Stimulated activated memory B cell treated with anti-CD40 and anti-IgM and Interleukin-4, amounts not matched to agents 10 μg/mL and 1 μg/mL and 100 μg/mL, for 72 hours (primary cell): ENCODE measurements at places on chromosomes 16 and 17.
A peak's percentile ranks its signal among the peaks of the same experiment; 100 is the strongest.

DNA sequence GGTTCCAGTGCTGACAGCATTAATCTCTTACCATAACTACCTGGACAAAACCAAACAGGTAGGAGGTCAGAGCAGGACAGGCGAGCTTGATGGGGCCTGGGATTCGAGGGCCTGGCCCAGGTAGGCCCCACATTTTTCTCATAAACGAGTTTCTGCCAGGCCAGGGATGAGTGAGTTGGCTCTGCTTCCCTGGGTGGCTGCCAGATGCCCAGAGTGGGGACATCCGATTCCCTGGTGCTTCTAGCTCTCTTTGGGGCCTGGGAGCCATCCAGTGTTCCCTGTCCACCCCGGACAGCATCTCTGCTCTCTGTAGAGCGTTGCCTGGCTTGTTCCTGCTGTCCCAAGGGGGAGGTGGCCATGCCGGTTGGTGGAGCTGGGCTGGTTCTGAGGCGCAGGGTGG, 25.1 kb downstream of the TSC2 start:
- no peaks in the 10 kb centered on the region for H3K4me1 ChIP-seq
- H3K36me3 ChIP-seq = peaks cover 63% of the 10 kb centered on the region
- no peak for ATAC-seq
- H3K27me3 ChIP-seq = no peaks in the 10 kb centered on the region
- H3K4me3 ChIP-seq = no peak overlapping the region
- no peak overlapping the region for H3K27ac ChIP-seq

GRCh38 chr16:53123747-53124146, 69.0 kb downstream of the CHD9 start:
- peaks cover 22% of the 10 kb centered on the region for H3K4me1 ChIP-seq
- no peak for ATAC-seq

DNA sequence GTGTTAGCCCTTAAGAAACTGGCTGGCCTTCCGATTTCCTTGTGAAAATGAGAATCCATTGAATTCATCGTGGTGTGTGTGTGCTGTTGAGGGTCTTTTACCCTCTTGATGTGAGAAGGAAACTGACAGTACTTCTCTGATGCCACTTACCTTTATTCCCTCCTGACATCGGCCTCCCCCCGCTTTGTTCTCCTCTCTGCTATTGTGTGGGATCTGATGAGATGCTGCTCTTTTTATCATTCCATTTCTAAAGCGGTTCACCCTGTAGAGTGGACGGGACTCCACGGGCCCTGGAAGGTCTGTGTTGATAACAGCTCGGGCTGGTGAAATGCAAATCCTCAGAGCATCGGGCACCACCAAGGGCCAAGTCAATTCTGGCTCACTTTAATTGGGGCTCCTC, 69.8 kb downstream of the MARCHF10 start:
- H3K27me3 ChIP-seq = peaks cover 21% of the 10 kb centered on the region
- no peak for ATAC-seq
- no peak overlapping the region for H3K4me3 ChIP-seq
- no peak overlapping the region for H3K27ac ChIP-seq

- no peak overlapping the region for H3K4me3 ChIP-seq
- H3K36me3 ChIP-seq = no peaks in the 10 kb centered on the region
- H3K4me1 ChIP-seq = no peaks in the 10 kb centered on the region
- no peak overlapping the region for H3K27ac ChIP-seq
- H3K27me3 ChIP-seq = peaks cover 8% of the 10 kb centered on the region
These were observed 66.3 kb upstream of the MYOCD start for GRCh38 chr17:12599186-12599920.

- H3K36me3 ChIP-seq = no peaks in the 10 kb centered on the region
- peak overlapping the region; percentile 81 for H3K27ac ChIP-seq
- peaks cover 40% of the 10 kb centered on the region for H3K4me1 ChIP-seq
- peak; percentile 64 for ATAC-seq
- H3K4me3 ChIP-seq = peak overlapping the region; percentile 85
These were observed 9.1 kb upstream of the PPP1R1B start for GRCh38 chr17:39617446-39618245.

GRCh38 chr16:19505600-19506303, 16.1 kb downstream of the GDE1 start:
- peaks cover 45% of the 10 kb centered on the region for H3K36me3 ChIP-seq
- H3K4me1 ChIP-seq = no peaks in the 10 kb centered on the region
- no peak overlapping the region for H3K4me3 ChIP-seq
- no peak for ATAC-seq
- H3K27me3 ChIP-seq = no peaks in the 10 kb centered on the region

GRCh38 chr16:66523861-66524354, 26.0 kb downstream of the TK2 start:
- H3K4me1 ChIP-seq = peaks cover 72% of the 10 kb centered on the region
- H3K27me3 ChIP-seq = no peaks in the 10 kb centered on the region
- H3K4me3 ChIP-seq = no peak overlapping the region
- peak; percentile 67 for ATAC-seq

DNA sequence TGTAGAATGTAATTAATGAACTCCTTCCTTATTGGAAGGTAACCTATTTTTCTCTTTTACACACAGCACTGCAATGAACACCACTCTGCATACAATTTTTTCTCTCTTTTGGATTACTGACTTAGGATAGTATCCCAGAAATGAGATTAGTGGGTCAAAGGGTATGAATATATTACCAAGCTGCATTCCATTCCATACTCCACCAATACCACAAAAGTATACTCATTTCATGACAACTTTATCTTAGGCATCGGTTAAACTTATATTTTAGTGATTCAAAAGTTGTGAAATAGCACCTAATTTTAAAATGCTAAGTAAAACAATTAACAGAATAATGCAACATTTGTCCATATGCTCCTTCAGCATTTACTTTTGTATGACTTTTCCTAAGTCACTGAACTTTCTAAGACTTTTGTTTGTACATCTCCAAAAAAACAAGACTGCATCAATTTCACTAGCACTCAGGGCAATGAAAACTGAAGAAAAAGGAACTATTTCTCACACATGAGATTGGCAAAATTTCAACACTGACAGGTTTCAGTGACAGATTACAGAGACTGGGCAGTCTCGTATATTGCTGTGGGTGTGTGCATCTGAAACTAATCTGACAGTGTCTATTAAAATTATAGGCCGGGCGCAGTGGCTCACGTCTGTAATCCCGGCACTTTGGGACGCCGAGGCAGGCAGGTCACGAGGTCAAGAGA, 32.1 kb downstream of the HELZ start:
- peaks cover 18% of the 10 kb centered on the region for H3K36me3 ChIP-seq
- H3K27me3 ChIP-seq = no peaks in the 10 kb centered on the region
- H3K4me3 ChIP-seq = no peak overlapping the region
- H3K4me1 ChIP-seq = peaks cover 8% of the 10 kb centered on the region

DNA sequence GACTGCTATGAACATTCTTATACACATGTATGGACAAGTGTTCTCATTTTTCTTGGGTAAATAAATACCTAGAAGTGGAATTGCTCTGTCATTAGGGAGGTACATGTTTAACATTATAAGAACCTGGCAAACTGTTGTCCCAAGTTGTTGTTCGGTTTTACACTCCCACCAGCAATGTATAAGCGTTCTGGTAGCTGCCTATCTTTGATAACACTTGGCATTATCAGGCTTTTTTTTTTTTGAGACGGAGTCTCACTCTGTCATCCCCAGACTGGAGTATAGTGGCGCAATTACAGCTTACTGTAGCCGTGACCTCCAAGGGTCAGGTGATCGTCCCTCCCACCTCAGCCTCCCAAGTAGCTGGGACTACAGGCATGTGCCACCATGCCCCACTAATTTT, 16.3 kb downstream of the ATAD5 start:
- H3K27ac ChIP-seq = no peak overlapping the region
- H3K36me3 ChIP-seq = peaks cover 18% of the 10 kb centered on the region
- no peak overlapping the region for H3K4me3 ChIP-seq
- H3K4me1 ChIP-seq = no peaks in the 10 kb centered on the region
- H3K27me3 ChIP-seq = no peaks in the 10 kb centered on the region
- ATAC-seq = no peak

- H3K4me3 ChIP-seq = no peak overlapping the region
- no peaks in the 10 kb centered on the region for H3K27me3 ChIP-seq
- ATAC-seq = no peak
- no peaks in the 10 kb centered on the region for H3K4me1 ChIP-seq
- peaks cover 61% of the 10 kb centered on the region for H3K36me3 ChIP-seq
- no peak overlapping the region for H3K27ac ChIP-seq
These were observed 86.8 kb downstream of the WWP2 start for GRCh38 chr16:69848637-69849545.

DNA sequence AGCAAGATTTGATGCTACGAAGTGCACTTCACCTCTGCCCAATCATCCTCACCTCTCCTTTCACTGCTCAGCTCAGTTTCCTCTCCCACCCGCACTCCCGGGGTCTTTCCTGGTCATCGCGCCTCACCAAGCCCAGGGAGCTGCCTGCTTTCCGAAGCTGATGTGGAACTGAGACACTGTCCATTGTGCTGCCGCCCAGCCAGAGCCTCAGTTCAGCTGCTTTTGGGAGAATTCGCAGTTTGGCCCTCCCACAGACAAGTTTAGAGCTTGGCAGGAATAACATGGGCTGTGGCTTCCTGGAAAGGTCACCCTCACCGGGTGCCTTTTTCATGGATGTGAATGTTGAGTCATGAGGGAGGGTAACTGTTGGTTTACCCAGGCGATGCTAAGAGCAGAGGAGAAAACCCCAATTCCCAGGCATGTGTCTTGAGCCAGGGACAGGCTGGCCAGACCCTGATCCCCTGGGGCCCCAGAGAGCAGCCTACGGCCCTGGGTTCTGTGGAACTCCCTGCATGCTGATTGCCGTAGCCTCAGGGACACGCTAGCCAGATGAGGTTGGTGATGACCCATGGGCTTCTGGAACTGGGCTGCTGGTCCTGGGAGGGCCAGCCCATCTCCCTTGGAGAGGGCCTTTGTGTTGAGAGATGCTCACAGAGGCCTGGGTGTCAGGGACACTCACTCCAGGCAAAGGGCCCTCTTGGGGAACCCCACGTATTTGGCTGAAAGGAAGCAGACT, 1687.5 kb downstream of the TP53TG3F start:
- H3K36me3 ChIP-seq = no peaks in the 10 kb centered on the region
- H3K27me3 ChIP-seq = no peaks in the 10 kb centered on the region
- H3K4me3 ChIP-seq = no peak overlapping the region
- no peak for ATAC-seq

DNA sequence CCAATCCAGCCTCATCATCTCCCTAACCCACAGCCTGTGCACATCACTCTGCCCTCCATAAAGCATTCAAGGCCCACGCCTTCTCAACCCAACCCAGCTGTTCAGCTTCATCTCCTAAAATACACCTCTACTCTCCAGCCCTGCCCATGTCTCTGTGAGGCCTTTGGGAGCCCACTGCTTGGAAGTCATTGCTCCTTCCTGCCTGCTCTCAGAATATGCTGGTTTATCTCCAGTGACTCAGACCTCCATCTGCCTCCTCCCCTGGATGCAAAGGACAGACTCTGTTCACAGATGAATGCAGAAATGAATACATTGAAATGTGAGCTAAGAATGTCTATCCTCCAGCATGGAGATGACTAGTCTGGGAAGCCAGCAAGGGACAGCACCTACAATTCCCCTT, 19.0 kb downstream of the KCNG4 start:
- H3K4me1 ChIP-seq = no peaks in the 10 kb centered on the region
- H3K27ac ChIP-seq = no peak overlapping the region
- no peak overlapping the region for H3K4me3 ChIP-seq
- no peaks in the 10 kb centered on the region for H3K36me3 ChIP-seq
- no peak for ATAC-seq
- peaks cover 43% of the 10 kb centered on the region for H3K27me3 ChIP-seq

- H3K27me3 ChIP-seq = peaks cover 65% of the 10 kb centered on the region
- H3K4me1 ChIP-seq = peaks cover 5% of the 10 kb centered on the region
- H3K4me3 ChIP-seq = no peak overlapping the region
These were observed 2.2 kb upstream of the BAHCC1 start for GRCh38 chr17:81392909-81393654.

DNA sequence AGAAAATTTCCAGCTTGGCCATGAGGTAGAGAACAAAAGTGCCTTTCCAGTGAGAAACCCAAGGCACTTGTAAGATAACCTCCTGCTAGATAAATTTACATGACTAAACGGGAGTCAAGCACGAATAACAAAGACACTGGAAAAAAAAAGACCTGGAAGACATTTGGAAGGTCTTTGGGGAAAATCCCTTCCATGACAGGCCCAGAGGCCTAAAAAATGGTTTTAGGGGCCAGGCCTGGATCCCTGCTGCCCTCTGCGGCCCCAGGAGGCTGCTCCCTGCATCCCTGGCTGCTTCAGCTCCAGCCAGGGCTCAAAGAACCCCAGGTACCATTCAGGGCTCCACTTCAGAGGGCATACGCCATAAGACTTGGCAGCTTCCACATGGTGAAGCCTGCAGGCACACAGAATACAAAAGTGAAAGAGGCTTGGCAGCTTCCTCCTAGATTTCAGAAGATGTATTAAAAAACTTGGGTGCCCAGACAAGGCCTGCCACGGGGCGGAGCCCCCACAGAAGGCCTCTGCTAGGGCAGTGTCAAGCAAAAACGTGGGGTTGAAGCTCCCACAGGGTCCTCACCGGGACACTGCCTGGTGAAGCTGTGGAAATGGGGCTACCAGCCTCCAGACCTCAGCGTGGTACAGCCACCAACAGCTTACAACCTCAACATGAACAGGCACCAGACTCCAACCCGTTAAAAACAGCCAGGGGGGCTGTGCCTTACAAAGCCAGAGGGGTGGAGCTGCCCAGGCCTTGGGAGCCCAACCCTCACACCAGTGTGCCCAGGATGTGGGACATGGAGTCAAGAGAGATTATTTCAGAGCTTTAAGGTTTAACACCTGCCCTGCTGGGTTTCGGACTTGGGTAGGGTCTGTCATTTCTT, 77.1 kb downstream of the SDK2 start:
- peak overlapping the region; percentile 98 for H3K27ac ChIP-seq
- peak overlapping the region; percentile 52 for H3K4me3 ChIP-seq
- no peaks in the 10 kb centered on the region for H3K27me3 ChIP-seq
- H3K36me3 ChIP-seq = no peaks in the 10 kb centered on the region

GRCh38 chr17:80599546-80600305, 55.1 kb downstream of the RPTOR start:
- peaks cover 23% of the 10 kb centered on the region for H3K36me3 ChIP-seq
- no peak overlapping the region for H3K27ac ChIP-seq
- H3K4me1 ChIP-seq = peaks cover 57% of the 10 kb centered on the region
- H3K27me3 ChIP-seq = no peaks in the 10 kb centered on the region
- no peak for ATAC-seq

- peak within 1 kb of the TSS; percentile 91 for H3K27ac ChIP-seq
- no peaks in the 10 kb centered on the region for H3K36me3 ChIP-seq
- peak; percentile 87 for ATAC-seq
- H3K4me1 ChIP-seq = no peaks in the 10 kb centered on the region
These were observed at the start of gene CDYL2 for GRCh38 chr16:80804526-80805383. CDYL2 (minus strand) TSS chr16:80804598; CDS start chr16:80804173, 425 bp downstream.

DNA sequence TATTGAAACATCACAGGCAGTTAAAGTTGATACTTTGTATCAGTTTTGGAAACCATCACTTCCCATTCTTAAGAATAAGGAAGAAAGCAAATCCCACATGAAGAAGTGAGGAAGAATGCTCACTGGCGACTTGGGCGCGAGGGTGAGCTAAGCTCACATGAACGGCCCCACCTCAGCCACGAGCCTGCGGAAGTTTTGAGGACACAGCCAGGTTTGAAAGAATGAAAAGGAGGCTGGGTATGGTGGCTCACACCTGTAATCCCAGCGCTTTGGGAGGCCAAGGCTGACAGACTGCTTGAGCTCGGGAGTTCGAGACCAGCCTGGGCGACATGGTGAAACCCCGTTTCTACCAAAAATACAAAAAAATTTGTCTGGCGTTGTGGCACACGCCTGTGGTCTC, 110.3 kb upstream of the CHMP6 start:
- ATAC-seq = no peak
- no peak overlapping the region for H3K4me3 ChIP-seq
- peaks cover 30% of the 10 kb centered on the region for H3K4me1 ChIP-seq
- no peaks in the 10 kb centered on the region for H3K27me3 ChIP-seq
- peaks cover 74% of the 10 kb centered on the region for H3K36me3 ChIP-seq

- ATAC-seq = no peak
- H3K36me3 ChIP-seq = peaks cover 10% of the 10 kb centered on the region
- no peaks in the 10 kb centered on the region for H3K27me3 ChIP-seq
- peaks cover 52% of the 10 kb centered on the region for H3K4me1 ChIP-seq
These were observed 1.7 kb downstream of the RABEP1 start for GRCh38 chr17:5283571-5284315.
